ENCODE measurements at places on chromosomes 12 and 14. TPM values are rescaled to one million over a fixed set of nuclear protein-coding genes. Genes with fewer than 3 reads are reported as not detected.

The CAPZA3 gene
- polyA plus RNA-seq, result not detected

The SLC6A13 gene
- polyA plus RNA-seq, result 6.5 TPM

The TPPP2 gene
- polyA plus RNA-seq, result not detected

The MMAB gene
- 17.4 TPM for polyA plus RNA-seq

The PZP gene
- 3.2 TPM for polyA plus RNA-seq

The ERP27 gene
- not detected for polyA plus RNA-seq

The C12orf50 gene
- not detected for polyA plus RNA-seq

The PLEKHH1 gene
- 3.3 TPM for polyA plus RNA-seq

The DTX1 gene
- 13.5 TPM for polyA plus RNA-seq

The NR2C1 gene
- polyA plus RNA-seq, result 53.5 TPM

The OTX2 gene
- not detected for polyA plus RNA-seq

The SMIM41 gene
- polyA plus RNA-seq, result not detected

The KSR2 gene
- polyA plus RNA-seq, result 2.4 TPM

The SLC10A1 gene
- 0.23 TPM for polyA plus RNA-seq

The APOF gene
- not detected for polyA plus RNA-seq

The B4GALNT1 gene
- polyA plus RNA-seq, result 50.4 TPM

The C12orf60 gene
- 9.4 TPM for polyA plus RNA-seq

The TPH2 gene
- not detected for polyA plus RNA-seq

The DDHD1 gene
- 20.6 TPM for polyA plus RNA-seq

The CELA1 gene
- not detected for polyA plus RNA-seq

The TMX1 gene
- polyA plus RNA-seq, result 23.2 TPM

The SLCO1C1 gene
- 9.3 TPM for polyA plus RNA-seq

The NCKAP5L gene
- 0.22 TPM for polyA plus RNA-seq

The GUCY2C gene
- polyA plus RNA-seq, result not detected

The PTPN21 gene
- 4.0 TPM for polyA plus RNA-seq

The IGF1 gene
- polyA plus RNA-seq, result 53.0 TPM

The LRIG3 gene
- 0.34 TPM for polyA plus RNA-seq

The AICDA gene
- polyA plus RNA-seq, result not detected

The MMP19 gene
- not detected for polyA plus RNA-seq

The STRAP gene
- 525 TPM for polyA plus RNA-seq

The RPL10L gene
- not detected for polyA plus RNA-seq

The MYL2 gene
- not detected for polyA plus RNA-seq

The RND1 gene
- 3.0 TPM for polyA plus RNA-seq

The AACS gene
- 10.8 TPM for polyA plus RNA-seq

The RASSF9 gene
- polyA plus RNA-seq, result not detected

The TMEM179 gene
- 8.6 TPM for polyA plus RNA-seq

The FBLN5 gene
- 4.5 TPM for polyA plus RNA-seq

The RASSF8 gene
- 38.9 TPM for polyA plus RNA-seq

The EP400 gene
- polyA plus RNA-seq, result 4.6 TPM

The DENND5B gene
- polyA plus RNA-seq, result 30.1 TPM

The B4GALNT3 gene
- not detected for polyA plus RNA-seq

The EGLN3 gene
- polyA plus RNA-seq, result 64.5 TPM

The CEBPE gene
- not detected for polyA plus RNA-seq

The ASIC1 gene
- polyA plus RNA-seq, result 20.6 TPM

The PTPRR gene
- polyA plus RNA-seq, result 977 TPM

The PROX2 gene
- 0.18 TPM for polyA plus RNA-seq

The CD4 gene
- polyA plus RNA-seq, result 1.4 TPM

The GLI1 gene
- polyA plus RNA-seq, result 0.62 TPM

The SDSL gene
- 4.2 TPM for polyA plus RNA-seq

Measured in Purkinje cell (primary cell).